Fibroblast of the aortic adventitia (primary cell): ENCODE measurements at places on chromosomes 4 and X.
A peak's percentile ranks its signal among the peaks of the same experiment; 100 is the strongest.

DNA sequence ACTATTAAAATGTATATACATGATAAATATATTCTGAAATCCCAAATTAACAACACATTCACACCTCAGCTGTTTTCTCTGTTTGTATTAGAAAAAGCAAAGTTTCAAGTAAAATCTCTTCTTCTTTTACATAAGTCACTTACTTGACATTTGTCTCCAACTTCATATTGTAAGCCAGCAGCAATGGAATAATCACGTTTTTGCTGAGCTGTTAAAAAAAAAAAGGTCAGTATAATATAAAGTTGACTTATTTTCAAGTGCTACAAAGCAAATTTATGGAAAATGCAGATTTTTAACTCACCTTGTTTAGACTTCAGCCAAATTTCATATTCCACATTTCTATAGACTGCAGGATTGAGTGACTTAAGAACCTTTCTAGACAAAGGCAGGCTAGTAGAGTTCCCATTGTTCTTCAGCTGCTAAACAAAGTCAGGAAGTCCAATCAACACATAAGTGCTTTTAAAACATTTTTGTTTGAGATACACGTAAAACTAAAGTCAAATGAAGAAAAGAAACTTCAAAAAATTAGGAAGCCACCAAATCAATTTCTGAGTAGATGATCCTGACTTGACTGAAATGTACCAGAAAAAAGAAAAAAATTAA is 25.0 kb downstream of the OTUD4 start:
- DNase-seq = no peak

DNA sequence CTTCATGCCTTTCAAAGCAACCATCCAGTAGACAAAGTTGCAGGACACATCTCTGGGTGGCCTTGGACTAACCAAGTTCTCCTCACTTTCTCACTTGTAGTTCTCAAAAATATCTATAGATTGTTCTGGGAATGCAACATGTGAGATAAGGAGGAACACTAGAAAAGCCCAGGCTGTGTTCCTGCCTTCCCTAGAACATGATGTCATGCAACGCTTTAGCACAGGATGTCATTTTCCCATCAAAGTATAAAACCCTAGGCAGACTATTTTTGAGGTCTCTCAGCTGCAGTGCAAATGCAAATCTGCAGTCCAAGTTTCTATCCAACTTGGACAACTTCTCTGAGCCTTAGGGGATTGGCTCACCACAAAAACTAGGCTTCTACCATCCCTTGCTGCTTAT is 78.8 kb upstream of the PCDH7 start:
- DNase-seq = no peak

DNA sequence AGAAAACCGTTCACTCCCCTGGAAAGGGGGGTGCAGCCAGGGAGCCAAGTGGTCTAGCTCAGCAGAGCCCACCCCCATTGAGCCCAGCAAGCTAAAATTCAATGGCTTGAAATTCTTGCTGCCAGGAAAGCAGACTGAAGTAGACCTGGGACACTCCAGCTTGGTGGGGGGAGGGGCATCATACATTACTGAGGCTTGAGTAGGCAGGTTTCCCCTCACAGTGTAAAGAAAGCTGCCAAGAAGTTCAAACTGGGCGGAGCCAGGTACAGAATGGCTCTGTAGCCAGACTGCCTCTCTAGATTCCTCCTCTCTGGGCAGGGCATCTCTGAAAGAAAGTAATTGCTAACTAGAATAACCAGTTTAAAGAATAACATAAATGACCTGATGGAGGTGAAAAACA is 372.3 kb upstream of the F9 start:
- DNase-seq = no peak

GRCh38 chr4:142913034-142913433 is 66.9 kb upstream of the INPP4B start:
- no peak for DNase-seq

- no peak for DNase-seq
Measured at GRCh38 chr4:172480471-172480870, 667.3 kb downstream of the GALNTL6 start.

- no peak for DNase-seq
Measured at GRCh38 chr4:10069075-10069642, 47.4 kb downstream of the WDR1 start.

GRCh38 chr4:37953620-37954293 is 6.4 kb upstream of the PTTG2 start:
- DNase-seq = peak; percentile 37

DNA sequence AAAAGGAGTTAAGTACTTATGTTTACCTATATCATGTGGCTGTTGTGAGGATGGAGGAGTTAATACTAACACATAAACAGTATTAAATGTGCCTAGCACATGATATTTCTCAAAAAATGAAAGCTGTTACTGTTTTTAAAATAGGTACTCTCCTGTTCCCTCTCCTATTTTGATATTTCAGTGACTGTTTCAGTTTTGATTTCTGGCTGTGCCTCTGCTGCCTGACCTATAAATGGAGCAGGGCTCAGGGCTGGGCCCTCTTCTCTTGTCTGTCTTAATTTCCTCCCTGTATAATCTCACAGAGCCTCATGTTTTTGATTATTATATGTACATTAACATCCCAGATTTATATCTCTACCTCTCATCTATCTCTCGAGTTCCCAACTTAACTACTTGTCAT is 93.3 kb downstream of the UGT8 start:
- no peak for DNase-seq

DNA sequence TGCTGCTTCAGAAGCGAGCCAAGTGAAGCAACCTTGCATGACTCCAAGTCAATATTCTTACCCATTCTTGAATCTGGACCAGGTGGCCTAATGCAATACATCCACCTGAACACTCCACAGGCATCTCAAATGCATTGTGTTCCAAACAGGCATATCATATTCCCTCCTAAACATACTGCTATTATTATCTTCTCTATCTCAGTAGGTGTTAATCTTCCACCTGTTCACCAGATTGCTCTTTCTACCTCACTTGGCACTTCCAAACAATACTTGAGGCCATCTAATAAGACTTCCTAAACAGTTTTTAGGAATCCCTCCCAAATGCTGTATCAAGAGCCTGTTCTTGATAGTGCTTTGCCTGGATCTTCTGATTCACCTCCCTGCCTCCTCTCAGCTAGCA is 90.7 kb downstream of the GPRIN3 start:
- DNase-seq = no peak

DNA sequence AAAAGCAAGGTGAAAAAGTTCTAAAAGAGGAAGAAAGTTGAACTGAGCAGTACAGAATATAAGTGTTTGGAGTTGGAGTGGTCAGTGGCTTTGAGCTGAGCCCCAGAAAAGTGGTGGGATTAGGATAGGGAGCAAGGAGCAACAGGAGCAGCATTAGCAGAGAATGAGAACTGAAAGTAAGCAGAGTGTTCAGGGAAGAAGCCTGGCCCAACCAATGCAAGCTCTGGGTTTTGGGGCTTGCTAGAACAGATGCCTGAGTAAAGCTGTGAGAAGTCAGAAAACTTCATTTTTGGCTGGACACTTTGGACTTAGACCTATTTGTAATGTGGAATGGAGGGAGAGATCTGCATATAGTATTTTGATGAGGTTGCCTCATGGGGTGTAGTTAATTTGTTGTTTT is 17.8 kb downstream of the JADE1 start:
- no peak for DNase-seq

DNA sequence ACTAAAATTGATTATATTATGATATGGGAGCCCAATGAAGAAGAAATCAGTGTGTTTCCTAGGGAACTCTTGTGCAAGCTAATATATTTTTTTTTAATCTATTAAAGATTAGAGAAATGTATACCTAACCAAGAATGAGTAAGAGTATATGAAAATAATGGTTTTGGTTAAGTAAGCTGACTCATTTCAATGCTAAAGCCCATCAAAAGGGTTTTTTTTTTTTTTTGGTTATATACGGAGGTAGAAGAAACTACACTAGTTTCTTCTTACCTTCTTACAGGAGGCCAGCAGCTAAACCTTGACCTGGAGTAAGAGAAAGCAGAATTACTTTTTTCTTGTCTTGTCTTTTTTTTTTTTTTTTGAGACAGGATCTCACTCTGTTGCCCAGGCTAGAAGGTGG is 27.5 kb downstream of the RUFY3 start:
- DNase-seq = no peak

GRCh38 chr4:2852481-2852921 is 8.9 kb downstream of the ADD1 start:
- DNase-seq = no peak

DNA sequence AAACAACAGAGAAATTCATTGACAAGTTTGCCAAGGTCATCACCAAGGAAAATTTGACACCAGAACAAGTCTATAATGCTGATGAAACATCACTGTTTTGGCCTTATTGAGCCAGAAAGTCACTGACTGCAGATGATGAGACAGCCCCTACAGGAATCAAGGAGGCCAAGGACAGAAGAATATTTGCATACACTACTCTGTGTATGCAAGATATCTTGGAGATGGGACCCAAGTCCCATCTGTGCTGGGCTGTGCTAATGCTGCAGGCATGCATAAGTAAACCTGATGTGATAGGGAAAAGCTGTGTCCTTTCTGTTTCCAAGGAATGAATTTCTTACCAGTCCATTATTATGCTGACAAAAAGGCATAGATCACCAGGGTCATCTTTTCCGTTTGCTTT is 126.8 kb downstream of the PAPSS1 start:
- DNase-seq = no peak

DNA sequence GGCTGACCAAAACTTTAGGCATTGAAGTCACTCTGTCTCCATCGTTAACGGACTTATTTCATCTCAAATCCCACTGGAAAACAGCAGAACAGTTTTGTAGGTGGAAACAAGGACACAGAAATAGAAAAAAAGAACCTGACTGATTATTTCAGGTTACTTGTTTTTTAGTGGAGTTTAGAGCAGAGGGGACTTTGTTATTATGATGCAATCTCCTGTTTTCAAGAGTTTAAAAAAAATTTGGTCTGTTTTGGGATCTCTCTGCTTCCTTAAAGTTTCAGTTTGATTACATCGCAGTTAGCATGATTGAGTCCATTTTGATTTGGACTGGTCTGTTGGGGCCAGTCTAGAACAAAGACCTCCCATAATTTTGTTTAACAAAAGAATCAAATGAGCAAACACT is 13.6 kb downstream of the PROM1 start:
- DNase-seq = no peak

DNA sequence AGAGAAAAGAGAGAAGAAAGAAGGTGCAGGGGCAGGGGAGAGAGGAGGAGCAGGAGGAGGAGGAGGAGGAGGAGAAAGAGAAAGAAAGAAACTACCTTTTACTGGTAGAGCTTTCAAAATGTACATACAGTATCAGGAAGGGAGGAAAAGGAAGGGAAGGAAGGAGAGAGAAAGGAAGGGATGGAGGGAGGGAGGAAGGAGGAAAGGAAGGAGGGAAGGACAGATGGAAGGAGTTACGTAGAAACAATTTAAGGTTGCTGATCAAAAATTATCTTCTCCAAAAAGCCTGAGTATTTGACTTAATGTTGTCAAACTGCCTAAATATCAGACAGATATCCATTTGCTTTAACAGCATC is 13.4 kb downstream of the TBC1D9 start:
- DNase-seq = no peak

- DNase-seq = no peak
Measured at GRCh38 chr4:188107931-188108843, 1.2 kb downstream of the TRIML2 start.

GRCh38 chrX:2652106-2652505 is 39.0 kb upstream of the CD99 start:
- DNase-seq = no peak
